Stimulated activated CD8-positive, alpha-beta memory T cell treated with anti-CD3 and anti-CD28 coated beads, Interleukin-2, amount 100 ng/mL, for 1 hour (primary cell): ENCODE measurements at places on chromosomes 12 and 14.

DNA sequence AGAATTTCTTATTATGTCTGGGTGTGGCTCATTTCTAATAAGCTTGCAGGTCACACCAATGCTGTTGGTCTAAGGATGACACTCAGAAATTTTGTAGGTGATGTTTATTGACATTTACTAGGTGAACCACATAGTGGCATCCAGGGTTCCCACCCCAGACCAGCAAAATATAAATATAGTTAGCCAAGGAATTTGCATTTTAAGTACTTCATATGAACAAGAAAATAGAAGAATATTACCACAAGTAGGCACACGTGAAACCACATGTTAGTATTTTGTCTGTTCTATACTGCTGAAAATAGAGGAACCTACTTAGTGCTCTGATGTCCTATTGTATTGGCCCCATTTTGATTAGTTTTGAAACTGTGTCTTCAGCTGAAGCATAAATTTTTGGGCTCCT is 71.1 kb downstream of the USP15 start:
- DNase-seq, result no peak

- DNase-seq, result peak; percentile 40
Measured at GRCh38 chr12:103495469-103496456, at the start of gene C12orf42. Gene C12orf42, minus strand, starts transcription at chr12:103495968. Its CDS starts 17,542 bp downstream, at chr12:103478426.

GRCh38 chr14:95045106-95045701 is 112.1 kb downstream of the DICER1 start:
- no peak for DNase-seq

DNA sequence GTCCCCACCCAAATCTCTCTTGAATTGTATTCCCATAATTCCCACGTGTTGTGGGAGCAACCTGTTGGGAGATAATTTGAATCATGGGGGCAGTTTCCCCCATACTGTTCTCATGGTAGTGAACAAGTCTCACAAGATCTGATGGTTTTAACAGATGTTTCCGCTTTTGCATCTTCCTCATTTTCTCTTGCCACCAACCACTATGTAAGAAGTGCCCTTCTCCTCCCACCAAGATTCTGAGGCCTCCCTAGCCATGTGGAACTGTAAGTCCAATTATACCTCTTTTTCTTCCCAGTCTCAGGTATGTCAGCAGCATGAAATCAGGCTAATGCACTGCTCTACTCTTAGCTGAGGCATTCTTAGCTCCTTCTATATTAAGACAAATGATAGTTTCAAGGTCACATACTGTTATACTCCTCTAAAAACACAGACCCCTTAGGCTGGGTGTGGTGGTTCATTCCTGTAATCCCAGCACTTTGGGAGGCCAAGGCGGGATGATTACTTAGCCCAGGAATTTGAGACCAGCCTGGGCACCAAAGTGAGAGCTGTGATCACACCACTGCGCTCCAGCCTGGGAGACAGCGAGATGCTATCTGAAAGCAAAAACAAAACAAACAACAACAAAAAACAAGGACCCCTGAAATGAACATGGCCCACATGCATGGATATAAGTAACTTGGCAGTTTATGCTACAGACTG is 3.6 kb downstream of the SCAF11 start:
- DNase-seq, result no peak

DNA sequence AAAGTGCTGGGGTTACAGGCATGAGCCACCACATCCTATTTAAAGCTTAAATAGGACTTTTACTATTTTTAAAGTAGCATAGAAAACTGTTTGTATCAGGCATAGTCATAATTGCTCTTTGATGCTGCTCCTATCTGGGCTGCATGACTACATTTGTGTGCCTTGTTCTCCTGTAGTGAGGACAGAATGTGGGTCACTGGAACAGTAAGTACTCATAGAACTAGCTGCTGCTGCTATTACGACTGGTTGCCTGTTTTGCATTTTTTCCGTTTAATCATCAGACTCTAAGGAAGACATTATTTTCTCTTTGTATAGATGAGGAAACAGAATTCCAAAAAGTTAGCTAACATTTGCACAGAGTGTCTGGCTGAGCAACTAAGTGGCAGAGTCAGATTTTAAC is 42.8 kb downstream of the ZC3H14 start:
- no peak for DNase-seq

- no peak for DNase-seq
Measured at GRCh38 chr12:83700838-83701237, 1014.1 kb downstream of the TMTC2 start.

DNA sequence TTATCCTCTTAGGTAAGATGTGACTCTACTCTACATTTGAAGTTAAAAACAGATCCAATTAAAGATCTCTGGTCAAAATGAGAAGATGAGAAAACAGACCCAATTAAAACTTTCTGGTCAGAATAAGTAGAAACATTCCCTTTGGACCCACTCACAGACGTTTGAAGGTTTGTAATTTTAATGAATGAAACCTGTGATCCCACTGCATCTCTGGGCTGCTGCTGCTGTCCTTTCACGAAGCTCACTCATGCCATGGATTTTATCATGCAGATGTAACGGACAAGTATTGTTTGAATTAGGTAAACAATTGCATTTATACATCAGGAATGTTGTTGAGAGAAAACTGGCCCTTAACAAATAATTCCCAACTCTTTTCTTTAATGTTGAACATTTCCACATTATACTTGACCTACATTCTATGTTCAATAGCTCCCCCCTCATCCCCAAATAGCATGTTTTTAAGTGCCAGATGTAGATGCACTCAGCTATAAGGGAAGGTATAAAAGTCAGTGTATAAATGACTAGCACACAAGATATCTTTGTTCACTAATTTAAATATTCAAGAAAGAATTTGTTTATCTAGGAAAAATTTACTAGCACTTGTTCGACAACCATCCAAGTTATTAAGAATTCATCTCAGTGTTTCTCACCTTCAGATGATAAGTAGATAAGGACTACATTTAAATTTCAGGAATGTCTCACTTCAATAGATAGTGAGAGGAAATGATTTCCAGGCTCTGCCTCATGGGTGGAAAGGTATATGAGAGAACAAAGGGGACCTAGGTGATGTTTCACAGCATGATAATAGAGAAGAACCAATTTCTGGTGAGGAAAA is 202.3 kb upstream of the LMNTD1 start:
- no peak for DNase-seq

DNA sequence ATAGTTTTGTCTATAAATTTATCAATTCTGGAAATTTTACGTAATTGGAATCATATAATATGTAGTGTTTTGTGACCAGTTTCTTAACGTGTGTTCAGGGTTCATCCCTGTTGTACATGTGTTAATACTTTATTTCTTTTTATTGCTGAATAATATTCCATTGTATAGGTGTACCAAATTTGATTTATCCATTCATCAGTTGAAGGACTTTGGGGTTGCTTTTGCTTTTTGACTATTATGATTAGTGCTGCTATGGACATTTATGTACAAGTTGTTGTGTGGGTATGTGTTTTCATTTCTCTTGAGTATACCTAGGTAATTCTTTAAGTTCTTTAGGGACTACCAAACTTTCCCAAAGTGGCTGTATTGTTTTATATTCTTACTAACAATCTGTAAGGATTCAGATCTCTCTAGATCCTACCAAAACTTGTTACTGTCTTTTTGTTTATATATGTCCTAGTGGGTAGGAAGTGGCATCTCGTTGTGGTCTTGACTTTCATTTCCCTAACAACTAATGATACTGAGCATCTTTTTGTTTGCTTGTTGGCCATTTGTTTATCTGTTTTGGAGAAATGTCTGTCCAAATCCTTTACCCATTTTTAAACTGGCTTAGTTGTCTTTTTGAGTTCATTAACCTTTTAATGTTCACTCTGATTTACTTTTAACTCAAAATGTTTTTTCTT is 14.9 kb downstream of the VRK1 start:
- no peak for DNase-seq

DNA sequence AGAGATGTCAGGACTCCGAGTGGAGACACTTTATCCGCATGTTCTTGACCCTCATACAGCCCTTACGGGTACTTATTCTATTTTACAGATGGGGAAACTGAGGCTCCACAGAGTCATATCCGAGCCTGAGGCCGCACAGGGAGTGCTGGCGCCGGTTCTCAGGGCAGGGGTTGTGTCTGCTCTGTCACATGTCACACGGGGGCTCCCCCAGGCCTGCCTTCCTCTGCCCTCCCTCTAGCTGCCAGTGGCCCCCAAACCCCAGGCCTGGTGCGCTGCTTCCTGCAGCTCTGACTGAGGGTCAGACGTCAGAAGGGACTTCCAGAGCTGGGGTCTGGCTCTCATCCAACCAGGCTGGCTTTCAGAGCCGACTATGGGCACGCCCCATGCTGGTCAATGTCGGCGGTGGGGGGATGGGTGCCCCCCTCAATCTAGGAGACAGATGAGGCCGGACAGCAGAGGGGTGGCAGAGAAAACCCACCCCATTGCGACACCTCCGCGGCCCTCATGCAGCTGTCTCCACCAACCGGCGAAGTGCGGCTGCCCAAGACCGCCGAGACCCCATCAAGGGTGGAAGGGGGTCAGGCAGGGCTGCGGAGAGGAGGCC is 811 bp upstream of the INF2 start:
- DNase-seq, result no peak

- DNase-seq, result no peak
Measured at GRCh38 chr12:17928708-17929366, 161.2 kb downstream of the RERGL start.

DNA sequence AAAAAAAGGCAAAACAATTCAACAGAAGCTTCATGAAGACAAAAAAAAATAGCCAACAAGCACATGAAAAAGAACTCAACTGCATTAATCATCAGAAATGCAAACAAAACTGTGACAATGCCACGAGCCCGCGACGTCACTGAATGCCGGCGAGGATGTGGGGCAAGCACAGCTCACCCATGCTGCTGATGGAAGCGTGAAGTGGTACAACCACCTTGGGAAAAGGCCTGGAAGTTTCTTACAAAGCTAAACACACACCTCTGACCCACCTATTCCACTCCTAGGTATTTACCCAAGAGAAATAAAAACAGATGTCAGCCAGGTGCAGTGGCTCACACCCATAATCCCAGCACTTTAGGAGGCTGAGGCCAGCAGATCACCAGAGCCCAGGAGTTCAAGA is 10.5 kb downstream of the BTBD6 start:
- DNase-seq, result no peak

GRCh38 chr12:57895389-57896114 is 45.8 kb upstream of the ATP23 start:
- no peak for DNase-seq

DNA sequence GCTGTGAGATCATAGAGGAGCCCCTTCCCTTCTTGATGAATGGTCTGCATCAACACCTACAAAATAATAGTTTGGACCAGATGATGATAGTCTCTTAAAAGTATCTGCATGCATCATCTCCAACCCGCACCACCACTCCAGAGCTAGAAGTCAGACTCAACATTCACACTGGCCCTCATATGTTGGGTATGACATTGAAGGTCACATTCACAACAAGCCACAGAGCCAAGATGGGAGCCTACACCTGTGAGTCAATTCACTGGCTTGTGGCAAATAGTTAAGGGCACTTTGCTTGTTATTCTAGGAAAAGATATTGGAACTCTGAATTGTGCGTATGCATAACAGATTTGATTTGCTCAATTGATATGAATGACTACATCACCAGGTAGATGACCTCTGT is 1197.9 kb downstream of the VRK1 start:
- no peak for DNase-seq

DNA sequence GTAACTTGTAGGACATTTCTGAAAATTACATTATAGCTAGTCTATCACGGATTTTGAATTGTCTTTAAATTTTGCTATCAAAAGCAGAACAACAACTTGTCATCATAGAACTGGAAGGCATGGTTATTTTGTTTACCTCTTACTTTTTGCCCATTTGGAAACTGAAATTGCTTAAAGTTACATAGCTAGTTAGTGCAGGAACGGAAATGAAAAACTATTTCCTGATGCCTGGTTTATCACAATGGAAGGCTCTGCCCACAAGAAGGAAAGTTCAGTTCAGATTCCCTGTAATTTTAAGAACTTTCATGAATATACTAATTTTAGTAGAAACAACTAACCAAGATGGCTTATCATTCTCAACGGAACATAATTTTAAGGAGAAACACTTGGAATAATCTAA is 427.7 kb downstream of the RAD51B start:
- no peak for DNase-seq

- no peak for DNase-seq
Measured at GRCh38 chr12:108446766-108447165, 68.3 kb upstream of the FICD start.

- no peak for DNase-seq
Measured at GRCh38 chr12:115149279-115149678, 465.3 kb upstream of the TBX3 start.

GRCh38 chr12:50258167-50258551 is 25.2 kb downstream of the LIMA1 start:
- no peak for DNase-seq

DNA sequence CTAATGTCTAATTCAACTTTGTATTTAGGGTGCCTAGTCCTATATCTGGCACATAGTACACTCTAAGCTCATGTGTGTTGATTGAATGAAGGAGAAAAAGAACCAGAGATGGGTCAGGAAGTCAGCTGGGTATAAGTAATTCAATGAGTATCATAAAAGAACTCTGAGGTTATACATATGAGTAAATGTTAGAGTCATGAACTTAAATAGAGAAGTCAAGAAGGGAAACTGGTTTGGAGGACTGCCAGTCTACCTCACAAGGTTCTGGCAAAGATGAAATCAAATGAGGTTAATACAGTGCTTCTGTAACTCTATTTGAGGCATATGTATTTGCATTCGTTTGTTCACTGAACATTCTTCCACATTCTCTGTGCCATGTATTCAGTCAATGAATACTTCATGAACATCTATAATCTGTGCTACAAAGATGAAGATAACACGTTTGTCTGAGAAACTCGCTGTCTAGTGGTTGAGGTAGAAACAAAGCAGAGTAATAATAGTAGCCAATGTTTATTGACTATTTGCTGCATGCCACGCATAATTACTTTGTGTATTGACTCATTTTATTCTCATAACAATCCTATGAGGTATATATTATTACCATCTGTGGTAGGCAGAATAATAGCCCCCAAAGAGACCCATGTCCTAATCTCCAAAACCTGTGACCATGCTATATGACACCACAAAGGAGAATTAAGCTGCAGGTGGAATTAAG is 88.9 kb downstream of the PTGER2 start:
- no peak for DNase-seq

GRCh38 chr12:15005064-15005463 is 32.2 kb downstream of the PDE6H start:
- DNase-seq, result no peak

DNA sequence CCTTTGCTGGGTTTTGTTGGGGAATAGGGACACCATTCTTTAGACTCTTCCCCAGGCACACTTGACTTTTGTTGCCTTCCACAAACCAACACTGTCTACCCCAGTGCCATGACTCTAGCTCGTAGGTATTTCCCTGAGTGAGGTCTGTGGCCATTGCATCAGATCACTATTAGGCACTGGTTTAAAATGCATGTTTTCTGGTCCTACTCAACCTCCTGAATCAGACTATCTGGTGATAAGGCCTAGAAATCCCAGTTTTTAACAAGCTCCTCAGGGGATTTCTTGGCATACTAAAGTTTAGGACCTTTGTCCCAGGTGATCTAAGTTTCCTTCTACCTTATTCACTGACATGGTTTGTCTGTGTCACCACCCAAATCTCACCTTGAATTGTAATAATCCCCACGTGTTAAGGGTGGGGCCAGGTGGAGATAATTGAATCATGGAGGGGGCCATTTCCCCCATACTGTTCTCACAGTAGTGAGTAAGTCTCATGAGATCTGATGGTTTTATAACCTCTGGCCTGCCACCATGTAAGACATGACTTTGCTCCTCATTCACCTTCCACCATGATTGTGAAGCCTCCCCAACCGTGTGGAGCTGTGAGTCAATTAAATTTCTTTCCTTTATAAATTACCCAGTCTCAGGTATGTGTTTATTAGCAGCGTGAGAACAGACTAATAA is 87.8 kb upstream of the PSMC1 start:
- no peak for DNase-seq

GRCh38 chr12:1935242-1935641 is 16.8 kb upstream of the CACNA2D4 start:
- DNase-seq, result no peak
